ENCODE measurements at places on chromosomes 4 and X. TPM values are rescaled to one million over a fixed set of nuclear protein-coding genes. Genes with fewer than 3 reads are reported as not detected.

Gene RCHY1
- total RNA-seq = 42.9 TPM

Gene S100G
- total RNA-seq = not detected

Gene RAI2
- total RNA-seq = 2.4 TPM

Gene AFP
- not detected for total RNA-seq

Gene CYTL1
- total RNA-seq = 13.9 TPM

All from dermis lymphatic vessel endothelial cell (primary cell).